ENCODE measurements at places on chromosomes 3 and 15. TPM values are rescaled to one million over a fixed set of nuclear protein-coding genes. Genes with fewer than 3 reads are reported as not detected.

- H3K4me1 ChIP-seq, result no peaks in the 10 kb centered on the region
- no peak overlapping the region for H3K4me3 ChIP-seq
- no peak for DNase-seq
- H3K27me3 ChIP-seq, result no peaks in the 10 kb centered on the region
- no peaks in the 10 kb centered on the region for H3K36me3 ChIP-seq
- H3K27ac ChIP-seq, result no peak overlapping the region
Measured at GRCh38 chr3:64638981-64639481, 48.8 kb downstream of the ADAMTS9 start.

DNA sequence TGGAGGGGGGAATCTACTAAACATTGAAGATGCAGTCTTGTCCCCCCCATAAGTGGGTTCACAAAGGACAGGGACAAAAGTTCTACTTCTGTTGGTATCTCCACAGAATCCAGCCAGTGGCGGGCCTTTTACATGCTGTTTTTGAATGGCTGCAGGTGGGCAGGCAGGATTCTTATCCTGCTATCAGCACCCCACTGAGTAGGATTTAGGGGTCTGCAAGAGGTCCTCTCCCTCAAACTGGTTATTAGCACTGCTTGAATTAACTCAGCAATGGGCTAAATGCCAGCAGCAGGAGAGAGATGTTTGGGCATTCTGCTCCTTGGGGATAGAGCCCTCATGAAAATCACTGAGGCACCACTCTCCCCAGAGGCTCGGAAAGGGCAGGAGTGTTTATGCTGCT is 40.3 kb downstream of the SEMA5B start:
- no peak for DNase-seq
- H3K4me3 ChIP-seq, result no peak overlapping the region
- H3K4me1 ChIP-seq, result no peaks in the 10 kb centered on the region
- H3K27ac ChIP-seq, result no peak overlapping the region

- peaks cover 11% of the 10 kb centered on the region for H3K4me1 ChIP-seq
- no peak overlapping the region for H3K27ac ChIP-seq
- no peak for DNase-seq
Measured at GRCh38 chr3:17469520-17469919, 272.9 kb downstream of the TBC1D5 start.

DNA sequence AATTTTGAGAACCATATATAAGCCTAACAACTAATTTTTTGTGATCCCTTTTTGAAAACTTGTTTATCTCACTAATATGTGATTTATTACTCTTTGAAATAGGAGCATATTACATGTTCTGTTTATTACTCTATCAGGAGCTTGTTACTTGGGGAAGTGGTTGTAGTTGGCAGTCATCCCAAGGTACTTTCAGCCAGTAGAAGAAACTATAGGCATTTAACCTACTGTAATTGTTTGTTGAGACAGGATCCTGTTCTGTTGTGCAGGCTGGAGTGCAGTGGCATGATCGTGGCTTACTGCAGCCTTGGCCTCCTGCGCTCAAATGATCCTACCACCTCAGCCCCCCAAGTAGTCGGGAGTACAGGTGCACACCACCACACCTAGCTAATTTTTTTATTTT is 195.6 kb downstream of the TCF12 start:
- H3K36me3 ChIP-seq, result no peaks in the 10 kb centered on the region
- no peaks in the 10 kb centered on the region for H3K27me3 ChIP-seq
- H3K4me1 ChIP-seq, result peaks cover 31% of the 10 kb centered on the region
- no peak overlapping the region for H3K4me3 ChIP-seq
- H3K27ac ChIP-seq, result no peak overlapping the region

Gene CPLX3
- polyA plus RNA-seq, result not detected

DNA sequence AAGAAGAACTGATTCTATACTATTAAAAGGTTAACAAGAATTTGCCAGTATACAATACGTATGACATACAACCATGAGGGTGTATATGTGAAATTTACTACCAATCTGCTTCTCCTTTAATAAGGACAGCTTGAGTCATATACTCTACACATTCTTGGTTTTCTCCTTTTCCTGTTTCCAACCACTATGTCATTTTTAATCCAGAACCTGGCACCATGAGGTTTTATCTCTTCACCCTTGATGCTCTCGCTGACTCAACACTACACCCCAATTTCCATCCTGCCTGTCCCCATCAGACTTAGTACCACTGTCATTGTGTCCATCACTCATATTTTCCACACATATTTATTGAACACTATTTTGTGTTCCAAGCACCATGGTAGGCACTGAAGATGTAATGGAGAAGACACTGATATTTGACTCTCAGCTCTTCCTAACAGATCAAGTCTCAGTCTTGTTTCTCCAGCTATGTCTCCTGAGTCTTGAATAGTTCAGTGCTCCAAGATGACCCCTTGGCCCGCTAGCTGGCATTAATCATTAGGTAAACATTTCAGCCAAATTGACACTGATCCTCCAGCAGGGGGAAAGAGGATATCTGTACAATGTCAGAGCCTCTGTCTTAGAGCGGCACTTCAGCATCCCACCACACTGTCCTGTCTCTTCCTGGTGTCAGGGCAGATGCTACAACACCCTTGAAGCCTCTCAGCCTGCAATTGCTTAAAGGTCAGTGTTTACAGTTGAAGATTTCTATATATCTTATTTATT is 11.2 kb upstream of the COL8A1 start:
- H3K36me3 ChIP-seq, result no peaks in the 10 kb centered on the region
- no peaks in the 10 kb centered on the region for H3K4me1 ChIP-seq
- no peak overlapping the region for H3K27ac ChIP-seq
- H3K4me3 ChIP-seq, result no peak overlapping the region
- H3K27me3 ChIP-seq, result no peaks in the 10 kb centered on the region

GRCh38 chr15:55791551-55792400 is 48.8 kb upstream of the PRTG start:
- H3K27me3 ChIP-seq, result peaks cover 7% of the 10 kb centered on the region
- H3K4me3 ChIP-seq, result no peak overlapping the region
- no peak for DNase-seq
- no peaks in the 10 kb centered on the region for H3K4me1 ChIP-seq
- peaks cover 3% of the 10 kb centered on the region for H3K36me3 ChIP-seq
- H3K27ac ChIP-seq, result no peak overlapping the region

- no peak overlapping the region for H3K4me3 ChIP-seq
- H3K36me3 ChIP-seq, result no peaks in the 10 kb centered on the region
- no peak overlapping the region for H3K27ac ChIP-seq
- peaks cover 10% of the 10 kb centered on the region for H3K4me1 ChIP-seq
- DNase-seq, result no peak
- peaks cover 3% of the 10 kb centered on the region for H3K27me3 ChIP-seq
Measured at GRCh38 chr3:197339841-197340520, 41.6 kb upstream of the DLG1 start.

Gene CDC25A
- polyA plus RNA-seq, result 0.20 TPM

DNA sequence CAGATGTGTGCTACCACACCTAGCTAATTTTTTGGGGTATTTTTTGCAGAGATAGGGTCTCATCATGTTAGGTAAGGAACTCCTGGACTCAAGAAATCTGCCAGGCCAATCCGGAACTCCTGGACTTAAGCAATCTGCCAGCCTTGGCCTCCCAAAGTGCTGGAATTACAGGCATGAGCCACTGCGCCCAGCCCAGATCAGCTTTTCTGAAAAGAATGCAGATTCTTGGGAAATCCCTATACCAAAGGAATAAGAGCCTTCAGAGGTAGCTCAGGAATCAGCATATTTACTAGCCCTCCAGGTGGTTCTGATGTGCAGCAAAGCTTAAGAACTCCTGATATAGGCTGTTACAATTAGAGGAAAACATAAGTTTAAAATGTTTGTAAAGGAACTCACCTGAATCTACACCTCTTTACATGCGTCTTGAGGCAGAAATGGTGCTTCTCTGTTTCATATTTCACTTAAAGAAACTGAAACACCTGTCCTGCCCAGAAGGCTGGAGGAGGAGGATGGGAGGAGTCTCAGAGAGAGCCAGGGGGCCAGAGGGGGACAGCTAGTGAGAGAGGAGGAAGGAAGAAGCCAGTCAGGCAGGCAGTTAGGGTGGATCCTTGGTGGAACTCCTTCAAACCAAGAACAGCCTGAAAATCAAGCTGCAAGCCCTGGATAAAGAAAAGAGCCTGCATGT is at the start of gene XCR1:
Gene XCR1 (minus strand): TSS at position 463 of the 685 bp plus-strand sequence. CDS start 5,536 bp downstream, outside the sequence.
- no peak within 1 kb of the TSS for H3K4me3 ChIP-seq
- no peaks in the 10 kb centered on the region for H3K4me1 ChIP-seq
- H3K36me3 ChIP-seq, result peaks cover 3% of the 10 kb centered on the region
- no peaks in the 10 kb centered on the region for H3K27me3 ChIP-seq
- H3K27ac ChIP-seq, result no peak within 1 kb of the TSS

Data from immature natural killer cell (primary cell).